ENCODE measurements at places on chromosomes 12 and 14.

DNA sequence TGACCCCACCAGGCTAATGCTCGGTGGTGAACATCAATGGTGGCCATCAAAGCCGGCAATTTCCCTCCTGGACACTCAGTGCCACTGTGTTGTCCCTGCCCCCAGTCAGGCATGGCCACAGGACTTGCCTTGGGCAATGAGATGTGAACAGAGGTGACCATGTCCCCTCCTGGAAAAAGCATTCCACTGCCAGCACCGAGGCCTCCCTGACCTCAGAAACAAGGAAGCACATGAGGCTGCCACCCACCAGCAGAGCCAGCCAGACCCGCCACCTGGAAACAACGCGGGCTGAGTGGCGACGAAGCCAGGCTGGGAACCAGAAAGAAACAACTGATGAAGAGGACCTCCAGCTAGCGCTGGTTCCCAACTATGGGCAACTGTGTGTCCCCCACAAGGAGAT, 31.8 kb downstream of the ITPK1 start:
- DNase-seq: no peak

- no peak for DNase-seq
Measured at GRCh38 chr14:52352569-52352968, 38.5 kb downstream of the PTGER2 start.

- no peak for DNase-seq
Measured at GRCh38 chr14:102485693-102486512, 23.7 kb downstream of the ANKRD9 start.

- no peak for DNase-seq
Measured at GRCh38 chr14:89330236-89331002, 86.6 kb downstream of the FOXN3 start.

DNA sequence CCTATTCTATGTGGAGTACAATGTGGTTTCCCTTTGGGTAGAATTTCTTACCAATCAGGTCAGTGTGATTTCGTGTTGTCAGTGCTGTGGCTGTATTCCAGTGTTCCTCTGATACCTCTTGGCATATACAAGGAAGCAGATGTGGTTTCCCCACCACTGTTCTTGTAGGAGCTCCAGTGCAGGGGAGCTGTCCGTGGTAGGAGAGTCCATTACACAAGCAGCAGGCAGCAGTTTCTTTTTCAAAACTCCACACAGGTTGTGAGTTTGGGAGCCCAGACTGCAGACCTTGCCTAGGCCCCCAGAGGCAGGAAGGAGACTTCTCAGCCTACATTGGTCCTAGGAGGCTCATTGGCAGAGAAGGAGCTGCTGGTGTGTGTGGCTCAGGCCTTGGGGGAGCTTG, 452.8 kb downstream of the AACS start:
- no peak for DNase-seq

DNA sequence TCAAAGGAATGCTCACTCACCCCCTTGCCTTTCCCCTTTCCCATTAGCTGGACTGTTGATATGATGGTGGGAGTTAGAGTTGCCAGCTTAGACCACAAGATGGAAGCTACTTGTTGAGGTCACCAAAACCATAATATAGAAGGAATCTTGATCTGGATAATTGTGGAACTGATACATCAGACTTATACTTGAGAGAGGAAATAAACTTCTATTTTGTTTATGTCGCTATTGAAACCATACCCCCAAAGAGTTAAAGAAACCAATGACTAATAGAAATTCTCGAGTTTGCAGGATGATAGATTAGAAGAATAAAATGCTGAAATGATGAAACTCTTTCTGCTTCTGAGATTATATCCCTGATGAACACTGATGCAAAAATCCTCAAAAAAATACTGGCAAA, 37.9 kb downstream of the TDG start:
- DNase-seq: no peak

- no peak for DNase-seq
Measured at GRCh38 chr12:114478865-114479264, 72.9 kb upstream of the TBX5 start.

DNA sequence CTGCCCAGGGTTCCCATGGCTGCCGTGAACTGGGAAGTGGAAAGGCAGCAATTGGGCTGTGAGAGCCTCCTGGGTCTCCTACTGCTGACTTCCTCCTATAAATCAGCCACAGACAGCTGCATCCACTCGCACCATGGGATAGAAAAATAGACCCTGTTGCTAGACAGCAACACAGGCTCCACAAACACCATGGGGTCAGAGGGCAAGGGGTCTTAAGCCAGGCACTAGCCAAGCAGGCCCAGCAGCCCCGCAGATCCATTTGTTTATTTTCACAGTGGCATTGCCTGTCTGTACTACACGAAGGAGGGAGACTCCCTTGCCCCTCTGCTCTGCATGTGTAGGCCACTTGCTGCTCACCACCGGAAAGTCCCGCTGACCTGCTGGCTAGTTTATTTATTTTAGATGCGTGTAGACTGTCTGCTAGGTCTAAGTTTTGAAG, 139.8 kb downstream of the DACT1 start:
- no peak for DNase-seq

GRCh38 chr14:63727231-63727735, 582 bp downstream of the SGPP1 start:
- DNase-seq: peak; percentile 10

GRCh38 chr12:30934811-30935210, 8.3 kb downstream of the TSPAN11 start:
- DNase-seq: no peak

DNA sequence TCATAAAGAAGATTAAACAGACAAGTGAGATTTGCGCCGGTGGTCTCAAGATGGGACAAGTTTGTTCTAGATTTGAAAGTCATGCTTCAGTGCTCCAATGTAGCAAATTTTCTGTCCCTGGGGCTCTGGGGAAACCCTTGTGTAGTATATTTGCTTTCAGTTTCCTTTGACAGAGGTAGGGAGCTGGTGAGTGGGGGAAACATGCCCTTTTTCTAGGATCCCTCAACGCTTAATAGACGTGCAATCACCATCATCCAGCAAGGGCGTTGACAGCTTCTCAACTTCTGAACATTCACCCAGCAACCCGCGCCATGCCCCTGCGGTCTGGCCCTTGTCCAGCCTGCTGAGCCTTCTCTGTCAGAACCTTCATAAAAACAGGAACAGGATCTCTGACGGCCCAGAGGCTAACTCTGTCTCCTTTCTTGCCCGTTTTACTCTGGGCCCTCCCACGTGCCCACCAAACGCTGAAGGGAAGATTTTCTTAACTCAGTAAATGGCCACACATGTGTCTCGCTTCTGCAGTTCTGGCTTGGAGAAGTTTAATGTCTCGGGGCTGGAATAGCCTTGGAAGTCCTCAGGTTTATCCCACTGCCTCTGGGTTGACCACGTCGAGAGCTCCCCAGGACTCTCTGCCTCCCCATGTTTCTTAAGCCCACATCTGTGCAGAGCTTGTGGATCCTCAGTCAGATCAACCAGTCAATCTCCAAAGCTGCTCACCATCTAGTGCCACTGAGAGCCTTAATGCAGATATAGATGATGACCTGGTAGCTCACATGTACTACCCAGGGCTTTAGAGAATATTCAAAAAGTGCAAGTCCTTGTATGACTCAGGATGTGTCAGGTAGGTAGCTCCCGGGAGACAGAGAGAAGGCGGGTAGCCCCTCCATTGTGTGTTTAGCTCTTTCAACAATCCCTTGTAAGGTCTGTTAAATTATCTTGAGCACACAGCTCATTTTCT, 58.1 kb upstream of the CCND2 start:
- no peak for DNase-seq

DNA sequence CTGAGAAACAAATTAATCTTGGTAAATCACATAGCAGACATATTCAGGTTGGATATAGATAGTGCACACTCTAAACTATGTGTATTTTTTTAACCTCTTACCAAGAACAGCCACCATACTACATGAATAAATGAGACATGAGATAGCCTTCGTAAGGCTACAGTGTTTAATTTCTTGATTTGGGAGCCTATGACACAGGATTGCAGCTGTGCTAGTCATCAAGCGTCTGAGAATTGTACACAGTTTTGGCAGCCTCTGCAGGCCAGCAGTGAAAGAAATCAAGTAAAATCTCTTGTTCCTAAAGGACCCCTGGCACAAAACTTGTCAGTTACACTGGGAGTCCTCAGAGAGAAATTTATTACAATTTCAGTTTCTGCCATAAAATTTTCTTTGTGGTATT, 236.1 kb downstream of the C12orf50 start:
- no peak for DNase-seq

DNA sequence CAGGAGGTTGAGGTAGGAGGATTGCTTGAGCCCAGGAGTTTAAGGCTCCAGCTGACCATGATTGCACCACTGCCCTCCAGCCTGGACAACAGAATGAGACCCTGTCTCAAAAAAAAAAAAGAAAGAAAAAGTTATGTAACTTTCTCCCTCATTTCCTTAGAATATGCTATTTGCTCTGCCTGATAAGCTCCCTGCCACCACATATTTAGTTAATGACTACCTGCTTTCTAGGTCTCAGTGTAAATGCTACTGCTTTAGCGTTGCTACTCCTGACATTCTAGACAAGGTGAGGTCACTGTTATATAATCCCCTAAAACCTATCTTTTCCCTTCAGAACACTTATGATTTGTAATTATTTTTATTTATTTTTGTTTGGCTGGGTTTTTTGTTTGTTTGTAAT, 86.3 kb upstream of the AMN1 start:
- no peak for DNase-seq

- DNase-seq: no peak
Measured at GRCh38 chr14:37859177-37859576, 263.7 kb downstream of the TTC6 start.

DNA sequence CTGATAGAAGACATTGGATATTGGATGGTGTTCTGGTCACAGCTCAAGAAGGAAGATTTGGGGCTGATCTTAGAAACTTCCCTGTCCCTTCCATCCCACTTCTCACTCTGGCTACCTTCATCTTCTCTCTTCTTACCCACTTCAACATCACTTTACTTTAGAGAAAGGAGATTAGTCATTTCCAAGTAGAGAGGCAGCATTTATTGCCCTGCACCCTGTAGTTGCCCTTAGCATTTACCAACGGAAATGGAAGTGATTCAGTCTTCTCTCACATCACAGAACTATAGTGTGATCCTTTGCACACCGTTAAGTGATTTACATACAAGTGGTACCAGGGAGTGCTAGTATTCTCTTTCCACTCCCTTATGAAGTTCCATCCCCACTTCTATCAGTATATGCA, 52.4 kb downstream of the PHLDA1 start:
- no peak for DNase-seq

GRCh38 chr12:11089246-11089645, 2.9 kb downstream of the TAS2R43 start:
- DNase-seq: no peak

GRCh38 chr12:110537605-110538409, 35.7 kb downstream of the RAD9B start:
- no peak for DNase-seq

GRCh38 chr12:114868995-114869834, 185.2 kb upstream of the TBX3 start:
- DNase-seq: no peak

- no peak for DNase-seq
Measured at GRCh38 chr12:114608509-114608908, 75.5 kb downstream of the TBX3 start.

DNA sequence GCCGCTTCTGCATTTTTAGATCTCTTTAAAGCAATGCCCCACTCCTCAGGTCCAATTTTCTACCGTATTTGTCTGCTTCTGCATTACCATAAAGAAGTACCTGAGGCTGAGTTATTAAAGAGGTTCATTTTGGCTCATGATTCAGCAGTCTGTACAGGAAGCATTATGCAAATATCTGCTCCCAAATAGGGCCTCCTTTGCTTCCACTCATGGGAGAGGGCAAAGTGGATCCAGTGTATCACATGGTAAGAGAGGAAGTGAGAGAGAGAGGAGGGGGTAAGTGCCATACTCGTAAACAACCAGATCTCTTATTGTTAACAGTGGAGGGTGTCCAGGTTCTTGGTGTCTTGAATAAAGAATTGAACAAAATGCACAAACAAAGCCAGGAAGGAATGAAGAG, 316.1 kb upstream of the SEL1L start:
- no peak for DNase-seq

- DNase-seq: no peak
Measured at GRCh38 chr12:106893451-106893850, 62.3 kb upstream of the TMEM263 start.

DNA sequence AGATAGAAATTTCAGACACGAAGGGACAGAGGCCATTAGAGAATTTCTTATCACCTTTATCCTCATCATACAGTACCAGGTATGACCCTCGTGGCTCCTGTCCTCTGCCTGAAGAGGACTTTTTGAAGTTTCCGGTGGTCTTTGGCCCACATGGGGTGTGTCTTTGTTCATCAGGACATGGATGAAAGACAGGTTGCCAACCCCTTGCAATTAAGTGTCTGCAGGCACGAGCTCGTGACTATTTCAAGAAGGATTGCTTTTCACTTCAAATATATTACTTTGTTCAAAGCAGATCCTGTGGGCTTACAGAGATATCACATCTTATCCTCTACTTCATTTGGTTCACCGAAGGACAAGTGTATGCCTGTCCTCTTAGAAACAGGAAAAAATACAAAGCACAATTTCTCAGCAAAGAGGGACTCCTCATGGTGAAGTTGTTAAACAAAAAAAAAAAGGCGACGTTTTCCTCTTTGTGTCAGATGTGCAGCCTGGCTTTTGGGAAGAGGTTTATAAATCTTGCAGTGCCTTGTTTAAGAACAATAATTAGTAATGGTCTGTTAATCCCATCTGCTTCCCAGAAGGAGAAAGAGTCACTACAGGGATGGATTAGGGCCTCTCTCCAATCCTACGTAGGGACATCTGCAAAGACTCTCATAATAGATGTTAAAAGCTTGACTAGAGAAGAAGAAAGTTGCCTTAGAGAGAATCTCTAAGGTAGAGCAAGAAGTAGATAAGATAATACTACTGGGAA, 13.5 kb upstream of the FAM234B start:
- no peak for DNase-seq

- DNase-seq: no peak
Measured at GRCh38 chr12:17134315-17134714, 528.4 kb upstream of the LMO3 start.

DNA sequence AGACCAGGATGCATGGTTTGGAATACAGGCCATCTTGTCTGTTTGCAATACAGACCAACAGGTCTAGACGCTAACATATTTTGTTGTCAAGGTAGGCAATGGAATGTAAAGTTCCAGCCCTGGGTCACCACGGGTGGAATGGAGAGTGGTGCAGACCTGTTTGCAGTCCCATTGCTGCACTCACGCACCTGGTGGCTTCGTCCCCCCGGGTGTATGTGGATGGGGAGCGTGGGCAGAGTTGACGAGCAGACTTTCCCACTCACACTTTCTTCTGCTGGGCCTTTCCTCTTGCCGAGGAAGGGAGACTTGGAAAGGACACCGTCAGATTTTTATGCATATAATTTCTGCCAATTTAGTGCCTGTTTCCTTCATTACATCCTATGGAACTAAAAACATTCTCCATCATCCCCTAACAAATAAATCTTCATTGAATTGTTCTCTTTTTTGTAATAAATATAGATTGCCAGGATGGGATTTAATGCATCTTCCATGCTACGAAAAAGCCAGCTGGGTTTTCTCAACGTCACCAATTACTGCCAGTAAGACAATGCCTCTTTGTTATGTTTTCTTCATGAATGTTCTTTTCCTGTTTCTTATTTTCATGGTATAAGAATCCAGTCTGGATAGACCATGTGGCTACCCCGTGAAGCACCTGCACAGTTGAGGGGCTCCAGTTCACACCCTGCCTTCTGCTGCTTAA, 15.2 kb downstream of the DCAF4 start:
- DNase-seq: no peak
